ENCODE measurements at places on chromosomes 5 and 9.
A peak's percentile ranks its signal among the peaks of the same experiment; 100 is the strongest.

- no peak for DNase-seq
These were observed 18.6 kb downstream of the EQTN start for GRCh38 chr9:27278374-27278773.

DNA sequence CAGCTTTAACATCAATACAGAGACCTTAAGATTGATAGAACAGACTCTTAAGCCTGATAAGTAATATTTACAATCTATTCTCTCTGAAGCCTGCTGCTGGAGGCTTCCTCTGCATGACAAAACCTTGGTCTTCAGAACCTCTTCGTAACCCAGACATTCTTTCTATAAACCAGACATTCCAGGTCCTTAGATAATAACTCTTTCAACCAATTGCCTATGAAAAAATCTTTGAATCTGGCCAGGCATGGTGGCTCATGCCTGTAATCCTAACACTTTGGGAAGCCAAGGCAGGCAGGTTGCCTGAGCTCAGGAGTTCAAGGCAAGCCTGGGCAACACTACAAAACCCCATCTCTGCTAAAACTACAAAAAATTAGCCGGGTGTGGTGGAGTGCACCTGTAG lies 327.8 kb downstream of the ENC1 start:
- no peak for DNase-seq

GRCh38 chr9:93004561-93004960 lies 53.9 kb upstream of the SUSD3 start:
- DNase-seq: no peak

DNA sequence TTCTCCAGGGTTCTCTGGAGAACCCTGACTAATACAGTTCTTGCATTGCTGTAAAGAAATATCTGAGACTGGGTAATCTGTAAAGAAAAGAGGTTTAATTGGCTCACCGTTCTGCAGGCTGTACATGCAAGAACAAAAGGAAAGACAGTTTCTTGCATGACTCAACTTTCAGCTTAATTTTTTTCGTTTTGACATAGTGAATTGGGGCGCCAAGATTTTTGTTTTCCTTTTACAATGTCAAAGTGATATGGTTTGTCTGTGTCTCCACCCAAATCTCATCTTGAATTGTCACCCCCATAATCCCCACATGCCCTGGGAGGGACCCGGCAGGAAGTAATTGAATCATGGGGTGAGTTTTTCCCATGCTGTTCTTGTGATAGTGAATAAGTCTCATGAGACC lies 11.8 kb upstream of the CRHBP start:
- DNase-seq: no peak

GRCh38 chr9:91953718-91954117 lies 3.7 kb upstream of the ROR2 start:
- no peak for DNase-seq

- no peak for DNase-seq
These were observed 457 bp upstream of the IDNK start for GRCh38 chr9:83622433-83622938.

DNA sequence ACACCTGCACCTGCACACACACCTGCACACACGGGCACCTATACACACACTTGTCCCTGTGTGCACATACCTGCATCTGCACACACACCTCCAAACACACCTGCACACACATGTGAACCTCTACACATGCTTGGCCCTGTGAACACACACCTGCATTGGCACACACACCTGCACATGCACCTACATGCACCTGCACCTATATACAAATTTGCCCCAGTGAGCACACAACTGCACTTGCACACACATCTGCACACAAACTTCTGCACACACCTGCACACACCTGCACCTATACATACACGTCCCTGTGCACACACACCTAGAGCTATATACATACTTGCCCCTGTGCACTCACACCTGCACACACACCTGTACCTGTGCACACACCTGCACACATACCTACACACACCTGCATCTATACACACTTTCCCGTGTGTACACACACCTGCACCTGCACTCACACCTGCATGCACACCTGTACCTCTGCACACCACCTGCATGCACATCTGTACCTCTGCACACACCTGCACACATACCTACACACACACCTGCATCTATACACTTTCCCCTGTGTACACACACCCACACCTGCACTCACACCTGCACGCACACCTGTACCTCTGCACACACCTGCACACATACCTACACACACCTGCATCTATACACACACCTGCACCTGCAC lies 21.5 kb upstream of the LPCAT1 start:
- no peak for DNase-seq

GRCh38 chr5:179367491-179367890 lies 22.2 kb upstream of the ADAMTS2 start:
- DNase-seq: no peak

- no peak for DNase-seq
These were observed 620.6 kb downstream of the PDE4D start for GRCh38 chr5:59272809-59273427.

DNA sequence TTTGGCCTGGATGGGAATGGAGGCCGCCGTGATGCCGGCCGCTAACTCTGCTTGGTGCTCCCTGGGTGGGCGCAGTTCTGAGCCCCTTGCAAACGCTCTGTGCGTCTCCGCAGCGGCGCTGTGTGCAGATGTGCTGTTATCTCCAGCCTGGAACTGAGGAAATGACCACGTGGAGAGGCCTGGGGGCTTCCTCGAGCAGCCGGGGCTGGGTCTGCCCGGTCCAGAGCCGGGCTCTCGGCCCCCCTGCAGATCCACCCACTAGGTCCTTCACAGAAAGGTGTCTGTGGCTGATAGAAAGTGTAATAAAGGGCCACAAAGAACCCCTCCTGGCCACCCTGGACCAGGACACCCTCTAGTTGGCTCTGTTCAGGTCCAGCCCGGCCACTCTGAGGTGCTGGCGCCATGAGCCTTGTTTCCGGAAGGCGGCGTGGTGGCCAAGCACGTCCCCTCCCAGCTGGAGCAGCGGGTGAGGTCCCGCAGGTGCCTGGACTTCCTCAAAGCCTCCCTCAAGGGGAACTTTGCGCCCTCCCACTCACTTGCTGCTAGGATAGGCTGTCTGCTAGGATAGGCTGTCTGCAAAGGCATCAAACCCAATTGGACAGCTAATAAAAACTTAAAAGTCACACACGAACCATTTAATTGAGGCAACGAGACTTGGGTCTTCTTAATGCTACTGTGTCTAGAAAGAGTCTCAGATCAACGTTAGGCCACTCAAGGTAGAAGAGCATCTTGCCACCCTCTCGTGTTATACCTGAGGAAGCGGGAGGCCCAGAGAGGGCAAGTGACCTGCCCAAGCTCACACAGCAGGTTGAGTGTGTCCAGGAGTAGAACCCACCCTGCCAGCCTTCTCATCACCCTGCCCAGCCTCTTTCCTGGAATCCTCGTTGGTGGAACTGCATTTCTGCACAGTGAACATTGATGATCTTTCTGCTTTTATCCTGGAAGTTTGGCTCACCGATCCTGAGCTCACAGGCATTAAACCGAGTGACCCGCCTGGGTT lies 109.3 kb upstream of the FCN2 start:
- peak; percentile 33 for DNase-seq

DNA sequence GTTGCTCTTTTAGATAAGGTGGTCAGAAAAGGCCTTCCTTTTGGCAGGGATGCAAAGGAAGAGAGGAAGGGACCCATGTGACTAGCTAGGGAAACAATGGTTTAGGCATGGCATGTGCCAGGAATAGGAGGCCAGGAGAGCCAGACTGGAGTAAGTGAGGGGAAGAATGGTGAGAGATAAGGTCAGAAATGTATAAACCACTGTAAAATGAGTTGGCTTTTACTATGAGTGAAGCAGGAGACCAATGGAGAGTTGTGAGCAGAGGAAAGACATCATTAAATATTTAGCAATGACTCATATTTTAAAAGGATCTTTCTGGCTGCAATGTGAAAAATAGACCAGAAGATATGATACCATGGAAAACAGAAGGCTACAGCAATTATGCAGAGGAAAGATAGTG lies 50.9 kb downstream of the AP3B1 start:
- DNase-seq: no peak

DNA sequence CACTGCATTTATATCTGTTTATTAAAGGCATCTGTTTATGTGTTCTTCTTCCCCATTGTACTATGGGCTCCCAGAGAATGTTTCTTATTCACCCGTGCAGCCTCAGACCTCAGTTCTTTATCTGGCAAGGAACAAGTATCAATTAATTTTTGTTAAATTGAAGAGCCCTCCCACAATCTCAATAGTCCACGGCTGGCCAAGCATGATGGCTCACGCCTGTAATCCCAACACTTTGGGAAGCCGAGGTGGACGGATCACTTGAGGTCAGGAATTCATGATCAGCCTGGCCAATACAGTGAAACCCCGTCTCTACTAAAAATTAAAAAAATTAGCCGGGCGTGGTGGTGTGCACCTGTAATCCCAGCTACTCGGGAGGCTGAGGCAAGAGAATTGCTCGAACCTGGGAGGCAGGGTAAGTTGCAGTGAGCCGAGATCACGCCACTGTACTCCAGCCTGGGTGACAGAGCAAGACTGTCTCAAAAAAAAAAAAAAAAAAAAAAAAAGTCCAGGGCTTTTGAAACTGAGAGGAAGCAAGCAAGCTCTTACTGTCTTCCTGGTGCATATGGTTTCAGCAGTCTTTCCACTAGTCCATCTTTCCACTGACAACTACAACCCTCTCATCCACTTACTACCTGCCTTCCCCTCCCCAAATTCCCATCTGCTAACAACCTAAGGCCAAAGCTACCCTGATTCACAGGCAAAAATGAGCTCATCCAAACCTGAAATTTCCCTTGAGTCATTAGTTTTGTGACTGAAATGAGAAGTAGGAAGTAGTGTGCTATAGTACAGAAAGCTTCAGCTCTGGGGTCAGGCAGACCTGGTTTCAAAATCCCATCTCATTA lies 2.3 kb upstream of the HK3 start:
- no peak for DNase-seq

GRCh38 chr5:169893010-169893409 lies 87.3 kb downstream of the INSYN2B start:
- DNase-seq: no peak

GRCh38 chr5:101159006-101159405 lies 255.9 kb upstream of the ST8SIA4 start:
- no peak for DNase-seq

- peak; percentile 57 for DNase-seq
These were observed 17.0 kb upstream of the FIBCD1 start for GRCh38 chr9:130955947-130956621.

DNA sequence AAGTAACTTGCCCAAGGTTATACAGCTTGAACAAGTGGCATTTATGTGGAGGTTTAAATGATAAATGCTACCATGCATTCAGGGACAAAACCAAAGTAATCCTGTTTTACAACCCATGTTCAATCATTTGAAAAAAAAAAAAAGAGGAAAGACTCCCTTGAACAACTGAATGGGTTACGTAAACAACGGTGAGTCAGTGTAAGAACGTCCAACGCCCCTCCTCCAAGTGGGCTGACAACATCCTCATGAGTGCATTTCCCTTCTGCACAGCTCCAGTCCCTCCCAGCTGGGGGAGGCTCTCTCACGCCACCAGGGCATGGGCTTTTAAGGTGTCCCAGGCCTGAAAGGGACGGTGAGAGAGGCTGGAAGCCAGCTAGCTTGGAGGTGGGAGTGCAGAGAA lies 90.0 kb downstream of the PRRT1B start:
- peak; percentile 88 for DNase-seq

- DNase-seq: no peak
These were observed 100.2 kb downstream of the HINT1 start for GRCh38 chr5:131064669-131065371.

GRCh38 chr5:66795682-66796081 lies 199.5 kb downstream of the MAST4 start:
- no peak for DNase-seq

GRCh38 chr9:136052991-136053756 lies 41.9 kb downstream of the NACC2 start:
- DNase-seq: no peak

DNA sequence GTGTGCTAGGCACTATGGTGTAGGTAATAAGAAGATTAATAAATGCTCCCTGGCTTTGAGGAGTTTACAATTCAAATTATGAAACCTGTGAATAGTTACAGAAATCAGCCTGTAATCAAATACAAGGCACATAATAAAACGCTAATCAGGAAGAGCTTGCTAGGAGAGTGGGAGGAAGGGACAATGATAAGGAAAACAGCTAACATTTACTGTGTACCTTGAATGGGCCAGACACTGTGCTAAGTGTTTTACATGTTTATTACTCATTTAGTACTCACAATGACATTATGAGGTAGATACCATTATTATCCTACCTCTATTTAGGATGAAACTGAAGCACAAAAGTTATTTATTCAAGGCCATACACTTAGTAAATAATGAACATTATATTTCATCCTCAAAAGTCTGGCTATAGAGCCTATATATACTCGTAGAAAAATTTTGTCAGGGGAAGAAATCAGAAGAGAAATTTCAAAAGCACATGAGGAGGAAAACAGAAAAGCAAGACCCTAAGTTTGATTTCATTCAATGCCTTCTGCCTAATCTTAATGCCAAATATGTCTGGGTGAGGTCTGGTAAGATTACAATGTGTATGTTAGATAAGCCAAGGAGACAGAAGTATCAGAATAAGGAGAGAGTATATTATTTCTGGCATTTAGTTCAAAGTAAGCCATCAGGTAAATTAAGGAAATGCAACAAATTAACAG lies 35.9 kb downstream of the AFF4 start:
- no peak for DNase-seq
